ENCODE measurements at places on chromosomes 3 and 15.

DNA sequence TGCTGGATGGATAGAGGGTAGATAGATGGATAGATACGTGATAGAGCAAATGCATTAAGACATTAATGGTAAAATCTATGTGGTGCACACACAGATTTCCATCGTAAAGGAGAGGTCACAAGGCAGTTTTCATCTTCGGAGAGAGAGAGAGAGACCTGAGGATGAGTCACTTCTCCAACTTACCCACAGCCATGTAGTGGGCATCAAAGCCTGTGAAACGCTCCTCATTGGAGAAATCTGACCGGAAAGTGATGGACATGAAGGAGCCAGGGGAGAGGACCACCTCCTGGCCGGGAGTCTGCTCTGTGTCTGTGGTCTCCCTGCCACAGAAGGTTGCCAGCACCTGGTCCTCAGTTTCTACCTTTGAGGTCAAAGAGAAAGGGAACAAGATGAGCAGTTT, 29.2 kb downstream of the MASP1 start:
- DNase-seq: no peak

GRCh38 chr15:42621386-42621785, 46.0 kb downstream of the STARD9 start:
- no peak for DNase-seq

- no peak for DNase-seq
Observed at GRCh38 chr3:118059096-118059495, 975.5 kb downstream of the IGSF11 start.

DNA sequence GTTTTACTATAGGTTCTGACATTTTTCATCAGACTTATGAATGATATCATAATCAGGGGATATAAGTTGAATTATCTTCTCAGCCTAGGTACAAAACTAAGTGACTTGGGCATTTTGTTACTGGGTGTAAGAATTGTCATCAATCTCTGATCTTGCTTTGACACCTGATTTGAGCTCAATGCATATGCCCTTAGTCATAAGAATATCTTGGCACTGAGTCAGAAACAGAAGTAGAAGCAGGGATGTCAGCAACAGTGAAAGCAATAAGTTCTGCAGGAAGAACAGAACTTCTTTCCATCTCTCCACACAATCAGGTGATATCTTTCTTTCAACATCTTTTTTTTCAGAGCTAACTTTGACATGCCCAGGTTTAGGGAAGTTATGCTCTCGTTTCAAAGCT, 14.6 kb downstream of the SLITRK3 start:
- DNase-seq: no peak

GRCh38 chr3:16490062-16490619, 23.4 kb downstream of the RFTN1 start:
- DNase-seq: no peak

GRCh38 chr3:194045289-194045688, 90.7 kb upstream of the HES1 start:
- DNase-seq: no peak

DNA sequence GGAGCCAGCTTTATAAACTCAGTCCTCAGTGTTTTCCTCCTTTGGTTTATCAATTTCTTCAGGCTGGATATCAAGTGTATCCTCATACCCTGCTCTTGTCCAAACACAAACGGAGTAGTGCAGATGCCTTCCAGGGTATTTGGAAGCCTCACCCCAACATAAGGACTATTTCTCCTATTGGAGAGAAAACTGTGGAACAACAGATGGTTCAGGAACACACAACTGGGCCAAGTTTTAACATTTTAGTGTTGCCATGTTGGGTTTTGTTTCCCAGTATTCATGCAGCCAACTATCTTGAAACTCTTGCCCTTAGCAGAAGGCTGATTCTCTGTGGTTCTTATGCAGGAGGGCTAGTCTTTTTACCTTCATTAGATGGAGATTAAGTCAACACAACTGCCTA, 398.1 kb downstream of the GABRB3 start:
- no peak for DNase-seq

DNA sequence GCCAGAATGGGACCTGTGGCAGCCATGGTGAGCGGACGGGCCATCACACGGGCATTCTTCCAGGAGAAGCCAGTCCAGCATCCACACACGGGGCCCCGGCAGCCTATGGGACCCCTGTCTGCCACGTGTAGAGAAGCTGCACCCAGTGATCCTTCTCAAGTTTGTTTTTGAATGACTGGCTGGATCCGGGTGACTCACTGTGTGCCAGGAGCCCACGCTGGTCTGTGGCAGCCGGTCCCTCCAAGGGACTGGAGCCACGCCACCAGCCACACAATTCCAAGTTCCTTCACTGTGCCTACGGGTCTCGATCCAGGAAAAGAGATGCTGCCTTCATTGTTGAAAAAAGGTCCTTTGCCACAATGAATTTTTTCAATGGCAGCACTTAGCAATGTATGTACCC, 58.1 kb downstream of the ATP10A start:
- no peak for DNase-seq

- no peak for DNase-seq
Observed at GRCh38 chr15:64701482-64702184, 73.8 kb downstream of the RBPMS2 start.

GRCh38 chr15:77025941-77026411, 31.1 kb downstream of the PSTPIP1 start:
- DNase-seq: no peak

GRCh38 chr15:28085489-28086174, 13.5 kb downstream of the OCA2 start:
- no peak for DNase-seq

DNA sequence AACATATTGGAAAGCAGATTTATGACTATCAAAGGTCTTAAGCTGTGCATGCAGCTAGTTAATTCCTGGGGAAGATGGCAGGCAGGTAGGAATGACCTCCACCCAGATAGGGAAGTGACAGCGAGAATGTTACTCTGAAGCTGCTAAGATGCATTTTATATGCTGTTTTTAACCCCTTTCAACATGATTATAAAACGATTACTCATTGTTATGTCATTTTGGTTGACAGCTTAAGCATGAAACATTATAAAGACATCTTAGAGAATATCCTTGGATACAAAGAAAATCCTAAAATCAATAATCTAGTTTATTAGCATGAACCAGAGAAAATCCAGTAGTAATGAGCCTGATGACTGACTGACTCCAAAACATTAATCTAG, 220.5 kb downstream of the NR1D2 start:
- DNase-seq: no peak

DNA sequence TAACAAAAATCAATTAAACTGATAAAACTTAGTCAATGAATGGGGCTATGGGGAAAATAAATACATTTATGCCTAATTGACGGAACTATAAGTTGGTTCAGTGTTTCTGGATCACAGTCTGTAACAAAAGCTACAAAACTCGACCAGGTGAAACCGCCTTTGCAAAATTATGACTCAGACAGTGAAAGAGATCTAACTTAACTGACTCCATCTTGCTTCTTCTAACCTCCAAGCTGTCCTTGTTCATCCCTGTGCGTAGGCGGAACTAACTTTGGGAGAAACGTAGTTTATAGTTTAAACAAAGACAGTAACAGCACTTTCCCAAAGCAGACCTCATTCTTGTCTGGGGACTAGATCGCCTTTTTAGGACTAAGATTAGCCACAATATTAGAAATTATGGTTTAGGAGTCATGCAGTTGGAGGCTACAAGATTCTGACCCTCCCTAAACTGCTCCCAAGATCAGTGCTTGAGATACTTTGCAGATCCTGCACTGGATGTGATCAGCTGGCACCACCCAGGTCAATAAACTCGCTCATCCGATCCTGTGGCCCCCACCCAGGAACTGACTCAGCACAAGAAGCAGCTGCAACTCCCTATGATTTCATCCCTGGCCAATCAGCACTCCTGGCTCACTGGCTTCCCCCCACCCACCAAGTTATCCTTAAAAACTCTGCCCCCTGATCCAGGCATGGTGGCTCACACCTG, 7.2 kb upstream of the MFGE8 start:
- no peak for DNase-seq

DNA sequence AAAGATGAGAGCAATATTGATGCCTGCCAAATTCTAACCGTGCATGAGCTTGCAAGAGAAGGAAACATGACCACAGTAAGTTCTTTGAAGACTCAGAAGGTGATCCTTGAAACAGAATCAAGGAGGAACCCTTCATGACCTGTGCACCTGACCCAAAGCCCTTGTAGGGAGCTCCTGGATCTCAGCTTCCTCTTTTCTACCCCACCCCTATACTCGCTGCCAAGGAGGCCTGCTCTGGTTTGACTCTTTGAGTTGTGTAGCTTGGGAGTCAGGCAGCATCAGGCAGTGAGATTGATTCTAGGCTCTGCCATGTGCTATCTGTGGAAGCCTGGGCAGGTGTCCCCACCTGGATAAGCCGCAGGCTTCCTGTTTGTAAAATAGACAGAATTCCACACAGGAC, 10.6 kb downstream of the TTC21A start:
- no peak for DNase-seq

- no peak for DNase-seq
Observed at GRCh38 chr15:83710452-83710851, 56.5 kb downstream of the ADAMTSL3 start.

DNA sequence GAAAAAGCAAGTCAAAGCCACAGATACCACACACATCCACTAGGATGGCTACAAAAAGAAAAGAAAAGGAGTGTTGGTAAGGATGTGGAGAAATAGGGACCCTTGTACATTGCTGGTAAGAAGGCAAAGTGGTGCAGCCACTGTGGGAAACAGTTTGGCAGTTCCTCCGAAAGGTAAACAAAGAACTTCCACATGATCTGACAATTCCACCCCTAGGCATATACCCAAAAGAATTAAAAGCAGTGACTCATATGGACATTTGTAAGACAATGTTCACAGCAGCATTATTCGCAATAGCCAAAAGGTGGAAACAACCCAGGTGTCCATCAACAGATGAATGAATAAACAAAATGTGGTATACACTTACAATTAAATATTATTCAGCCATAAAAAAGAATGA, 22.2 kb upstream of the GMPPB start:
- no peak for DNase-seq

GRCh38 chr15:89841306-89841705, 26.7 kb upstream of the ANPEP start:
- no peak for DNase-seq

Measured in COR-L47 (cell line).